ENCODE measurements at places on chromosomes 7 and 10. TPM values are rescaled to one million over a fixed set of nuclear protein-coding genes. Genes with fewer than 3 reads are reported as not detected.

DNA sequence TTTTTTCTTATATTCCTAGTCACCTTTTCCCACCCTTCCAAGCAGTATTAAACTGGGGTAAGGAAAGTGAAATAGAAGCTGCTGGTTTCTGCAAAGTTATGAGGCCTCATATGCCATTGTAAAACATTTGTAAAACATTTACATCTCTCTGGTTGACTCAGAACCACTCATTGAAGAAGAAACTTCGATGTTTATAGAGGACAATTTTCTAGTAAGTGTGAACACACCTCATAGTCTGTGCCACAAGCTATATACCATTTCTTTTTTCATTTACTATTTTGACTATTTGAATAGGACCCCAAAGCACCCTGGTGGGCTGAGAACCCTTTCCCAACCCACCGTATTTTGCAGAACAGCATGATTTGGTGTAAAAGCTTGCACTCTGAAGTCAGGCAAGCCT is 12.9 kb upstream of the ITGB1 start:
- H3K36me3 ChIP-seq: no peaks in the 10 kb centered on the region
- no peak overlapping the region for H3K4me3 ChIP-seq
- H3K27ac ChIP-seq: no peak overlapping the region
- H3K4me1 ChIP-seq: peaks cover 27% of the 10 kb centered on the region

NEUROG3 gene
- not detected for polyA plus RNA-seq

CRYGN gene
- polyA plus RNA-seq: 1.5 TPM

DNA sequence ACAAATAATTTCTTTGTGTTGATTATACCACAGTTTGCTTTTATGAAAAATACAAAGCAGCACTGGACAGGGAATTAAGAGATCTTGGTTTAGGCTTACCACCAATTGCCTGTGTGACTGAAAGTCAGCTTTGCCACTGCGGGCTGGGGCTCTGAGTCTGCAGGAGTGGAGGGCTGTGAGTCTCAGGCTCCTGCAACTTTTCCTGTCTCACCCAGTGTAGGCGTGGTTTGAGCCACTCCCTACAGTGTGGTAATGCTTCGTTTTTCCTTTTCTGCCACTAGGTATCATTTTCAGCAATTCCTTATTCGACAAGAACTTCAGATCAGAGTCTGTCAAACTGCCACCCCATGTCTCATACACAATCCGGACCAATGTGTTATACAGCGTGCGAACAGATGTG is 180.6 kb downstream of the ABCA13 start:
- H3K27me3 ChIP-seq: no peaks in the 10 kb centered on the region
- no peak overlapping the region for H3K4me3 ChIP-seq
- no peaks in the 10 kb centered on the region for H3K4me1 ChIP-seq
- H3K36me3 ChIP-seq: no peaks in the 10 kb centered on the region
- H3K27ac ChIP-seq: no peak overlapping the region

DNA sequence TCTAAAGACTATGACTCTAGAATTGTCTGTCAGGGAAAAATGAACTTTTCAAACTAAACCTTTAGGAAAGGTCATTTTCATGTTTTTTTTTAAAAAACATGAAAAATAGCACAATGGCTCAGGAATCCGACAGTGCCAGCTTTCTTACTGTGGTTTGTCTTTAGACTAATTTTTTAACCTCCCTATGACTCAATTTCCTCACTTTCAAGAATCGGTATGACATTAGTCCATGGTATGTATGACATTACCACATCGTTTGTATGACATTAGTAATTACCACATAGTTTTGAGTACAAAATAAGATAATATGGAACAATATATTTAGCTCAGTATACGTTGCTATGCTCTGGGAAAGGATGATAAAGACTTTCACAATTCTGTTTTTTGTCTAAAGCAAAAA is 383.2 kb downstream of the PTPRN2 start:
- H3K4me3 ChIP-seq: no peak overlapping the region
- DNase-seq: no peak
- H3K4me1 ChIP-seq: no peaks in the 10 kb centered on the region

GRCh38 chr10:121753726-121754476 is 155.7 kb upstream of the FGFR2 start:
- no peaks in the 10 kb centered on the region for H3K27me3 ChIP-seq
- no peak overlapping the region for H3K27ac ChIP-seq
- H3K36me3 ChIP-seq: peaks cover 15% of the 10 kb centered on the region
- H3K4me1 ChIP-seq: no peaks in the 10 kb centered on the region
- DNase-seq: peak; percentile 43

DNA sequence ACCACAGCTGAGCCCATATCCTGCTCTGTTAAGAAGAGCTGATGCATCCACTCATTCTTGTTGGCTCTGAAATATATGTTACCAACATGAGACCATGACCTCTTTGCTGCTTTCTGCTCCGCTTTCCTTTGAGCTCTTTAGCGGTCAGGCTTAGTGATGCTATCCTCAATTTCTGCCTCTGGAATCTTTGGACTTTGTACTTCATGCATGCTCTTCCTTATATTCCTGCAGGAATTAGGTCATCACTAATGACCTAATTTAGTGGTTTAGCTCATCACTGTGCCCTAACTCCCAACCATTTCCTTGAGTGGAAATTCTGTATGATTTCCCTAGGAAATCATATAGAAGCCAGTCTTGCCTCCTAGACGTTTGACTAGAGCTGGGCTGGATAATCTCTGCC is 119.5 kb downstream of the AOAH start:
- no peaks in the 10 kb centered on the region for H3K27me3 ChIP-seq
- no peak overlapping the region for H3K4me3 ChIP-seq
- H3K4me1 ChIP-seq: peaks cover 4% of the 10 kb centered on the region
- no peaks in the 10 kb centered on the region for H3K36me3 ChIP-seq
- H3K27ac ChIP-seq: no peak overlapping the region

ACTL6B gene
- 2.5 TPM for polyA plus RNA-seq

CH25H gene
- 1.7 TPM for polyA plus RNA-seq

DNA sequence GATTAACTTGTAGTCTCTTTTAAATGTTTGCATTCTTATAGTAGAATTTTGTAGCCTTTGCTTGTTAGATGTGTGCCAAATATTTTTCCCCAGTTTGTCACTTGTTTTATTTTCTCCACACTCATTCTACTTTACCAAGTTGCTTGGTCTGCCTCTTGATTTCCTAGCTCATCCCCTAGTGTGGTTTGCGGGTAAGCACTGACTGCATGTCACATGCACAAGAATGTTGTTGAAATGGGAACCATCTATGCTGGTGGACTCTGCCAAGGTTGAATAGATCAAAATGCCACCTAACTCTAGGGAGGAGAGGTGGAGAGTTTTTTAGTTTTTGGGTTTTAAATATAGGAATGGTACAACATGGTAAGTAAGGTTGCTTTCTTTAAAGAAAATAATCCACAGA is 47.6 kb downstream of the FZD1 start:
- no peaks in the 10 kb centered on the region for H3K36me3 ChIP-seq
- DNase-seq: no peak
- no peaks in the 10 kb centered on the region for H3K27me3 ChIP-seq
- H3K27ac ChIP-seq: no peak overlapping the region
- H3K4me1 ChIP-seq: no peaks in the 10 kb centered on the region

- H3K4me1 ChIP-seq: no peaks in the 10 kb centered on the region
- no peak overlapping the region for H3K27ac ChIP-seq
- no peak overlapping the region for H3K4me3 ChIP-seq
- DNase-seq: no peak
- no peaks in the 10 kb centered on the region for H3K27me3 ChIP-seq
- H3K36me3 ChIP-seq: no peaks in the 10 kb centered on the region
Observed at GRCh38 chr7:70154521-70155180, 556.4 kb downstream of the AUTS2 start.

GRCh38 chr7:151856098-151856497 is 20.8 kb downstream of the PRKAG2 start:
- H3K36me3 ChIP-seq: no peaks in the 10 kb centered on the region
- no peak overlapping the region for H3K27ac ChIP-seq
- H3K4me3 ChIP-seq: no peak overlapping the region
- peak; percentile 41 for DNase-seq
- no peaks in the 10 kb centered on the region for H3K27me3 ChIP-seq
- no peaks in the 10 kb centered on the region for H3K4me1 ChIP-seq

DNA sequence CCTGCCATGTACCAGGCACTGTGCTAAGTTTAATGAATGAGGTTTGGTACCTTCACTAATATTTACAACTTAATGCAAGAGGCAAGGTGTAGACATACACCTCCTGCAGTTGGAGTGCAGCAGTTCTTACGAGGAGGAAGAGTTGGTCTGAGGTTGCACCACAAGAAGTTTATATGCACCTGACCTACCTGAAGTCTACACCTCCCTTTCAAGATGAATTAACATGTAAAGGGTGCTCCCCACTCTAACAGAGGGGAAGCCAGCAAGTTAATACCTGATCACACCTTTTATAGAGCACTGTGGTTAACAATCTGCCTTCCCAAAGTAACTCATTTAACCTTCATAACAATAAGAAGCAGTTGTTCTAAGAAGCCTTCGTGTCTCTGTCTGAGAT is 120.0 kb downstream of the LYZL1 start:
- peak overlapping the region; percentile 60 for H3K4me3 ChIP-seq
- H3K4me1 ChIP-seq: 0 out of 2 replicates have a peak, but pooled peaks cover 3% of the 10 kb centered on the region
- H3K27ac ChIP-seq: no peak overlapping the region

HABP2 gene
- polyA plus RNA-seq: not detected

TACC2 gene
- polyA plus RNA-seq: 25.8 TPM

GRCh38 chr7:129405527-129405926 is 28.7 kb upstream of the STRIP2 start:
- H3K27ac ChIP-seq: no peak overlapping the region
- DNase-seq: no peak
- H3K4me3 ChIP-seq: no peak overlapping the region
- no peaks in the 10 kb centered on the region for H3K27me3 ChIP-seq
- peaks cover 4% of the 10 kb centered on the region for H3K36me3 ChIP-seq
- peaks cover 20% of the 10 kb centered on the region for H3K4me1 ChIP-seq

DNA sequence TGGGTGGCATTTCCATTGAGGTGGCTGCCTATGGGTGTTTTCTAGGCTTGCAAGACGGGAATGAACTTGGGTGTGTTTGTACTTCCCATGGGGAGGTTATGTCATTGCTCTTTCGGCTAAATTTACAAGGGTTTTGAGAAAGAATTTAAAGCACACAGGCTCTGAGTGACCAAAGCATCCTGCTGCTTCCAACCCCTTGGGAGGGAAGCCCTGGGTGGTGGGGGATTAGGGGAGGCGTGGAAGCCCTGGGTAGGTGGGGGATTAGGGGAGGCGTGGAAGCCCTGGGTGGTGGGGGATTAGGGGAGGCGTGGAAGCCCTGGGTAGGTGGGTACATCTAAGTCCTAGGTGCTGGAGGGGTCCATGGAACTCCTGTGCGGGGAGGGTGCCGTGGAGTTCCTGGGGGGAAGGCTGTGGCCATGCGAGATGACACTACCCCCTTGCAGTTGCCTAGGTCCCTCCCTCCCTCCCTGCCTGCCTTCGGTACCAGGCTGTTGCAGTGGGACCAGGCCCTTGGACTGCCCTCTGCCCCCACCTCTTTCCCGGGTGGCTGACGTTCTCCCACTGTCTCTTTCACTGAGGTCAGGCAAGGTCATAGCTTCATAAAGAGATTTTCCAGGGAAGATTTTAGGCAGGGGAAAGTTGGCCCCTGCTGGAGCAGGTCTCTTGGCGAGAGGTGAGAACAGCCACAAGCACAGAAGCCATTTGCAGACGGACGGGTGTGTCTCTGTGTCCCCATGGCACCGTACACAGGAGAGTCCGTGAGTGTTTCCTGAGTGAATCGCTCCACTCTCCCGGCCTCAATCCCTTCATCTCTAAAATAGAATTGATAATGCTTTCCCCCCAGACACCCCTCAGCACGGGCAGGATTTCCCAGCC is 19.5 kb downstream of the PRF1 start:
- peaks cover 14% of the 10 kb centered on the region for H3K4me1 ChIP-seq
- DNase-seq: no peak
- no peaks in the 10 kb centered on the region for H3K36me3 ChIP-seq
- no peak overlapping the region for H3K4me3 ChIP-seq

NAT16 gene
- 0.57 TPM for polyA plus RNA-seq

Data from GM23338 (cell line).